Stimulated activated CD4-positive, alpha-beta T cell treated with anti-CD3 and anti-CD28 coated beads, Interleukin-1b, Interleukin-23, amount 100 ng/mL, for 1 hour (primary cell): ENCODE measurements at places on chromosomes 1 and 21.

DNA sequence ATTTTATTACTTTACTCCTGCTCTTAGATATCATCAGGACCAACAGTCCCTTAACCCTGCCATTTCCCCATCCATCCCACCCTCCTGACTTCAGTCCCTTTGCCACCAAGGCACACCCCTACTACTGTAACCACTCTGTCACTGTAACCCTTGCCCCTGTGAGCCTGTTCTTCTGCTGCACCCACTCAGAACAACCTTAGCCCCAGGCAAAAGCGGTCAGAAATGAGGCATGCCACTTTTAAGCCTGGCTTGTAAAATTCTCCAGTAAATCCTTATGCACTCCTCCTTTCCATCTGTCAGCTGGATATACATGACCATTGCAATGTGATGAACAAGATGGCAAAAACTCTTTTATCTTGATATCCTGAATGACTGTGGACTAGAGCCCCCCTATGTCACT is 555.0 kb upstream of the PLXNA2 start:
- no peak for DNase-seq

GRCh38 chr21:15701830-15702229 is 28.0 kb upstream of the USP25 start:
- DNase-seq, result no peak

GRCh38 chr1:245832771-245833527 is 674.1 kb downstream of the SMYD3 start:
- no peak for DNase-seq

DNA sequence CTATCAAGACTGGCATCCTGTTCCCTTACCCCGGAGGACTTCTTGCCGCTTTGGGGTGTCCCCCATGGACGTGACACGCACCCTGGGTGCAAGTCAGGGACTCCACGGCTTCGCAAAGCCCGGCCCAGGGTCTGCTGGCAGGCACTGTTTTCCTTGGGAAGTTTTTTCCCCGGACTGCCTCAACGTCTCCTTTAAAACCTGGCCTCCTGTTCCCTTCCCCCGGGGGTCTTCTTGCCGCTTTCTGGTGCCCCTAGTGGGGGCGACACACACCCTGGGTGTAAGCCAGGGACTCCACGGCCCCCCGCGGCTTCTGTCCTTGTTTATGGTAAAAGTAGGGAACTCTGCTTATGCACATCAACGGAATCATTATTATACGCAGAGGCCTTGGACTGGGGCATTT is 136.6 kb downstream of the LIPI start:
- DNase-seq, result no peak

GRCh38 chr1:147109041-147109440 is 63.2 kb downstream of the PRKAB2 start:
- no peak for DNase-seq

DNA sequence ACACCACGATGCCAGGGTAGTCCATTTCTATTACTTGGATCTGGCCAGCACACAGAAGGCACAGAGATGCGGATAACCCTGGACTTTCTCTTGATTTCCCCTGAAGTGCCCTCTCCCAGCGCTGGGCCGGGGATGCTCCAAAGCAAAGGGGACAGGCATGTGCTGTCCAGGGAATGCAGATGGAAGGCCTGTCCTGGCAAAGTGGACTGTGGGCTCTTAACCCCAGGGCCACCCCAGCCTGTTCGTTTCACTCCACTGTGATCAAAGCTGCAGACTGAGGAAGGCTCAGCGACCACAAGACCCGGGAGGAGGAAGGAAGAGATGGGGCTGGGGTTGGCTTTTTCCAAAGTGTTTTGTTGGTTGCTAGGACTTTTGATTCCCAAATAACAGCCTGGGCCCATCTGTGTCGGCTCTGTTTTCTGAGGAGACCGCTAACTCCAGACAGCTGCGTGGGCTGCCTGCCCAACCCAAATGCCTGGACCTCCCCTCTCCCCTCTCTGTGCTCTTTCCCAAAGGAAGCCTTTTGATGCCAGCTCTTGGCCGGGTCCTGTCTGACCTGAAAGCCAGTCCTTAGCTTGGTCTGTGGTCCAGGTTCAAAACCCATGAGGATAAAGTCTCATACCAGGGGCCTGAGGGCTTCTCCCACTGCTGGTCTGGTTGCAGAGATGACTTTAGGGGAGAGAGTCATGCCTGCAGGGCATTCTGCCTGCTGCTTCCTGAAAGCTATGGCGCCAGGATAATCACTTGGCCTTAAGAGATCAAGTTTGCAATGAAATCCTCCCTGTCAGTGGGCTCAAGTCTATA is 119.6 kb upstream of the CD34 start:
- no peak for DNase-seq

DNA sequence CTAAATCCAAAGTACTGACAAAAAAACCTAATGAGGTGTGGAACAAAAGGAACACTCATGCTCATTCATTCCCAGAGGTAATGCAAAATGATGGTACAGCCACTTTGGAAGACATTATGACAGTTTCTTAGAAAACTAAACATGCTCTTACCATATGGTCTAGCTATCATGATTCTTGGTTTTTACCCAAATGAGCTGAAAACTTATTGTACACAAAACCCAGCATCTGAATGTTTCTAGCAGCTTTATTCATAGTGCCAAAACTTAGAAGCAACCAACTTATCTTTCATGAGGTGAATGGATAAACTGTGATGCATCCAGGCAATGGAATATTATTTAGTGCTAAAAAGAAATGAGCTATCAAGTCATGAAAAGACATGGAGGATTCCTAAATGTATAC is 318.4 kb upstream of the OLFM3 start:
- no peak for DNase-seq

DNA sequence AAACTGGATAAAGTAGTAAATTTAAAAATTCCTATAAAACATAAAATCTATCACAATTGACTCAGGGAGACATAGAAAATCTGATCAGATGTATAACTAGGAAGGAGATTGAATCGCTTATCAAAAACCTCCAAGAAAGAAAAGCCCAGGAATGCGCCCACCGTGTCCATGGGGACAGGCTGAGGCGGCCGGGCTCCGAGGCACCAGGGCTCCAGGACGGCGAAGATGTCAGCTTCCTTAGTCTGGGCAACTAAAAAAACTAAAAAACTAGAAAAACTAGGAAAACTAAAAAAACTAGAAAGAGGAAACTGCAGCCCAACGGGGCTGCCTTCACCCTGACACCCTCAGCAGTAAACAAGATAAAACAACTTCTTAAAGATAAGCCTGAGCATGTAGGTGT is 229.0 kb upstream of the RAB4A start:
- no peak for DNase-seq

DNA sequence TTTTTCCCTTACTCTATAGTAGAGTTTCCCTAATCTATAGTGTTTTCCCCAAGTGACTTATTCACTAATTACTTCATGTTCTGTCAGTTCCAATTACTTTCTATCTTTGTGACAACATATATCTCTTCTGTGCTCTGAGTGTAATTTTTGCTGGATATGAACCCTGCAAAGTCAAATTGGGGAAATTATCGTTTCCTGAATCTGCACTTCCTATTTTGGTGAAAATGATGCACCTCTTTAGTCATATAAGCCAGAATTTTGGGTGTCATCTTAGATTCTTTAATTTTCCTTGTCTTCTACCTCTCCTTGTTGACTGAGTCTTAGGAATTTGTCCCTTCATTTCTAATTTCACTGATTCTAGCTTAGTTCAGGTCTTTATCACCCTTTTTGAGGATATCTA is 33.4 kb upstream of the PRKACB start:
- DNase-seq, result no peak

GRCh38 chr1:67227196-67227595 is 60.9 kb downstream of the IL23R start:
- no peak for DNase-seq

GRCh38 chr1:98668733-98669132 is 7.2 kb downstream of the SNX7 start:
- no peak for DNase-seq

GRCh38 chr1:89603651-89604413 is 29.1 kb upstream of the LRRC8C start:
- DNase-seq, result no peak

GRCh38 chr1:27590917-27591508 is 12.9 kb downstream of the AHDC1 start:
- DNase-seq, result no peak

- no peak for DNase-seq
Observed at GRCh38 chr1:25579292-25580252, 36.2 kb downstream of the LDLRAP1 start.

DNA sequence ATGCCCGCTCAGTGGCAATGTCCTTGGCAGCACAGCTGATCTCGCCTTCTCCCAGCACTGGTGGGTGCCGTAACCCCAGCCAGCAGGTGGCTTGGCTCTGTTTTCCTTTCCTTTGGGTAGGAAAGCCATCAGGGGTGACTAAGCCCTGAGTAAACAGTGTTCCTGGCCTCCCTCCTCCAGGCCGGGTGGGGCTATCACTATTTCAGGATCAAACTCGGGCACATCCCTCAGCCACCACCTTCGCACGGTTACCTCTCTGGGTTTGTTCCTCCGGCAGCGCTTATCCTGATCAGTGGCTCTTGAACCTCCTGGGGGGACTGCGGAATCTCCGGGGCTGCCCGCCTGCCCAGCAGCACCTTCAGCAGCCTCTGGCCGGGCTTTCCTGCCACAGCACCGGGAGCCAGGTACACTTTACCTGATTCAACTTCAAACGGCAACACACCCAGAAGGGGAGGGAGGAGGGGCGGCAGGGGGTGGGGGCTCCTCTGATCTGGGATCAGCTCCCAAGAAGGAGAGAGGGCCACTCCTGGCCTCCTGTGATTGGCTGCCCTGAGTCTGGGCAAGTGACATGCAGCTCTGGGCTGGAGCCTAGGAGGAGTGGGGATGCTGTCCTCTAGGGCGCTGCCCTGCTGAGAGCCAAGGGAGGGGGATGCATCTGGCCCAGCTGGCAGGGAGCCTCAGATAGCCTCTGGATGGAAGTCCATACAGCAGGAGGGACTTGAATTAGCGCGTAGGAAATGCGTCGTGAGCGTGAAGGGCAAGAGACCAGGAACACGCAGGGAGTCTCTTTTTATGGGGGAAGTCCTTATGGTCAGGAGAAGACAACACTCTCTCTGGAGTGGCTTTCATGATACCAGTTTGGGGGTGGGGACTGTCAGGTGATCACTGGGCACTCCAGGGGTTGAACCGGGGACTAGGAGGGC is at the start of gene ASCL5:
Gene ASCL5 (minus strand): TSS at position 353 of the 923 bp plus-strand sequence. CDS start 11,812 bp downstream, outside the sequence.
- no peak for DNase-seq

DNA sequence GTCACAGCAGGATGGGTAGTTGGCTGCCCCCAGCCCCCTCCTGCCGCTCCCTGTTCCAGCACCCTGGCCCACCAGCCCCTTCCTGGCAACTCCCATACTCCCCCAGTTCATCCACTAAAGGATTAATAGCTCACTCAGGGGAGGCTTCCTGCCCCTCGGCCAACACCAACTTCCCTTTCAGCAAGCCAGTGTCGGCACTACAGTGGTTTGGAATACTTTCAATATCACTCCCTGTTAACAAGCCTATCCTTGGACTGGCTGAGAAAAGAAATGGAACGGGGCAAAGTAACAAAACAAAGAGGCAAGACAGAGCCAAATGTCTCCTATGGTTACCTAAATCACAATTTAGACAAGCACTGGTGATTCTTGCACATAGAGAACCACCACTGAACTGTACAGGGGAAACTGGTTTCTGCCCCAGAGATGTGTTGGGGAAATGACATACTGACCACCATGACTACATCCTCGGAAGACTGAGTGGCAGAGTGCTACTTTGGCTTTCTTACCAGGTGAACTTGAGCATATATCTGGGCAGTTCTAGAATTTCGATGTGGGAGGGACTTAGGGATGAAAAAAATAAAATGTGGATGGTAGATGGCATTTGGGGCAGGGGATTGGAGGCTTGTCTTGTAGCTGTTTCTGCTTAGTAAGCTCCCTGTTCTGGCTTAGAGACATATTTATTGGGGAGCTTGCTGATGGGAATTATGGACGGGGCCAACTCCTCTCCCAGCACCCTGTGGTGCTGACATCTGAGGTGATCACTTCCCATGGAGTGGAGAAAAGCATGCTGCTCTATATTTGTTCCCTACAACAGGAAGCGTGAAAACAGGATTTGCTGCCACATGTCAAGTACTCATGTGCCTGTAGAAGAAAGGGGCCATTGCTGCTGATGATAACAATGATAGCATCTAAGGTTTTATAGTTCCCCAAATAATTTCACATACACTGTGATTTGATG is 7.1 kb upstream of the CAPN2 start:
- no peak for DNase-seq

GRCh38 chr1:60090655-60091054 is 17.1 kb upstream of the C1orf87 start:
- DNase-seq, result no peak

DNA sequence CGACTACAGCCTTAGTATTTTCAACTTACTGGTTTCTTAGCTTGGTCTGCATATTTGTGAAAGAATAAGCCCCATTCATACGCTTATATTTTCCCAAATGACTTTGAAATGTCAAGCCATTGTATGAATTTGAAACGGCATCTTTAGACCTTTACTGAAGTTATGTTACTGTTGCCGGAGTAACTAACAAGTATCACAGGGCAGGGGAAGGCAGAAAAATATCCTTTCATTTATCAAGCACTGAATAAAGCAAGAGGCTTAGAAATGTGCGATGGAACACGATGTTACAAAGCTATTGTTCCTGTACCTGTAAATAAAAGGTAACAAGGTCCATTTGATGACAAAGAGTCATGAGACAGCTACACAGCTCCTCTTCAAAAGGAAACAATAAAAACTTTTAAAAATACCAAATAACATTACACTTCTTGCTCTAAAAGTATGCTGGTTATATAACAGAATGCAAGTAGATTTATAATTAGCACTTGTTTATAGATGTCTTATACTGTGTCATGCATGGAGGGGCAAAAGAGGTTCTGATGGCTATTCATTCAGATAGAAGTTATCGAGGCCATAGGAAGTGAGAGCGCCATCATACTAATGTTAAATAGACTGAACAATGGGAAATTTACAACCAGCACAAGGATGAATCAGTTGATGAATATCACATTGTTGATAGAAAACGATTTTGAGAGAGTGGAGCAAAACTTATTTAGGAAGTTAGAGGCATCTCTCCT is 322.6 kb downstream of the RGS7 start:
- no peak for DNase-seq

GRCh38 chr1:208743361-208743760 is 499.2 kb upstream of the PLXNA2 start:
- no peak for DNase-seq
